Stimulated activated CD8-positive, alpha-beta memory T cell treated with anti-CD3 and anti-CD28 coated beads, Interleukin-4, amount 100 ng/mL, for 48 hours (primary cell): ENCODE measurements at places on chromosomes 5 and 9.

- peak; percentile 84 for DNase-seq
Measured at GRCh38 chr5:43007911-43008362, 32.2 kb downstream of the ANXA2R start.

DNA sequence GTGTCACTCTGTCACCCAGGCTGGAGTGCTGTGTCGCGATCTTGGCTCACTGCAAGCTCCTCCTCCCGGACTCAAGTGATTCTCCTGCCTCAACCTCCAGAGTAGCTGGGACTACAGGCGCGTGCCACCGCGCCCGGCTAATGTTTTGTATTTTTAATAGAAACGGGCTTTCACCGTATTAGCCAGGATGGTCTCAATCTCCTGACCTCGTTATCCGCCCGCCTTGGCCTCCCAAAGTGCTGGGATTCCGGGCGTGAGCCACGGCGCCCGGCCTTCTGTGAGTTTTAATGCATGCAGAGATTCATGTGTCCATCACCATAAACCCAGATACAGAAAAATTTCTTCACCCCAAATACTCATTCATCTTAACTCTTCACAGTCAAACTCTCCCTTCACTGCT, 1046.7 kb downstream of the CDH9 start:
- no peak for DNase-seq

DNA sequence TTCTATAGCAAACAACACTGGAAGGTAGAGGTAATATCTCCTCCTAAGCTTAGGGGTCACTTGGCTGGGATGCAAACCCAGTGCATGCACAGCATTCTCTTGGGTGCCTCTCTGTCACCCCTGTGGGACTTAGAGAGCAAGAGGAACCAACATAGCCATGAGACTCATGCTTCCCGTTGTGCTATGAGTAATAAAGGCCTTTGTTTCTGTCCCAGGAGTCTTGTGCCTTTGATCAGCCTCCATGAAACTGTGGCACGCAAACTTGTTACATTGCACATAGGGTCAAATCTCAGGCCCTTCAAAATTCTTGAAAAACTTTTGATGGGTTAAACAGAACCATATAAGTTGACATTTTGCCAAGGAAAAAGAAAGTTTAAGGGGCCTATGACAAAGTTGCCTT, 272.8 kb downstream of the TAF11L14 start:
- DNase-seq: no peak

DNA sequence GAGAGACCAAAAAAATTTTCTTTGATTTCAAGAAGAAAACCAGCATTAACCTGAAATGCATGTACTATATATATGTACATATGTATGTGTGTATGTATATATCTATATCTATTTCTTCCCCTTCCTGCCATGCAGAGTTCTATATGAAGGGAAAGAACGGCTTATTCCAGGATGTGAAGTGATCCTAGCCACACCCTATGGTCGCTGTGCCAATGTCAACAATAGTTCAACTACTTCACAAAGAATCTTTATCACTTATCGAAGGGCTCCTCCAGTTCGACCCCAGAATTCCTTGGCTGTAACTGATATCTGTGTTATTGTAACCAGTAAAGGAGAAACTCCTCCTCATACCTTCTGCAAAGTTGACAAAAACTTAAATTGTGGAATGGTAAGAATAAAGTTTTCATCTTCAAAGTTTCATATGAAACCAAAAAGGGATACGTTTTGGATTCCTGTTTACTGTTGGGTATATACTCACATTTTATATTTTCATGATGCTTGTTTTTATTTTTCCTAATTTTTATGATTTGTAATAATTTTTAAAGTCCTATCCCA, 56.2 kb downstream of the DENND4C start:
- DNase-seq: no peak

DNA sequence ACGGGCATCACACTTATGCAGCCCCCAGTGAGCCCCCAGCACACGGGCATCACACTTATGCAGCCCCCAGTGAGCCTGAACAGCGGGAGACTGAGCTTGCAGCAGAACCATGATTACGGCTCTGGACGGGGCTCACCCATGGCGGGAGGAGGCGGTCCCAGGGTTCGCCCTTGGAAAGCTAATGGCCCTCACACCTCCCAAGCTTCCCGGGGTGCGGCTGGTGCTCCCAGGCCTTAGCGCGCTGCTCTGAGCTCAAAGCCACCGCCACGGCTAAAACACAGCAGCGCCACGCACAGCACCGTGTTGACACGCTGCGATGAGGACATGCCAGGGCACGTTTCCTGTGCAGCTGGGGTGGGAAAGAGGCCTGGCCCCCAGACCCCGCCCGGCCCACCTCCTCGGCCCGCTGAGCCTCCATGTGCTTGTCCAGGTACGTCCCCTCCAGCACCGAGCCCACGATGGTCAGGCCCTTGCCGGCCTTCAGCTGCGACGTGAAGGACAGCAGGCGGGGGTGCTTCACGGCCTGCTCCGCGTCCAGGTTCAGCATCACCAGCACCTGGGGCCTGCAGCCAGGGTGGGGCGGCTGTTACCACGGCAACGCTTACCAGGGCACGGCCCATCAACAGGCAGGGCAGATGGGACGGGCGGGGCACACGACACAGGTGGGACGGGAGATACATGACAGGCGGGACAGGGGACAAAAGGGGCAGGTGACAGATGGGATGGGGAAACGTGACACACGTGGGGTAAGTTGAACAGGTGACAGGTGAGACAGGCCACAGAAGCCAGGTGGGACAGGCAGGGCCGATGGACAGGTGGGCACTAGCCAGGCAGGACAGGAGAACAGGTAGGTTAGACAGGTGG, 38.4 kb downstream of the SLC12A7 start:
- no peak for DNase-seq

DNA sequence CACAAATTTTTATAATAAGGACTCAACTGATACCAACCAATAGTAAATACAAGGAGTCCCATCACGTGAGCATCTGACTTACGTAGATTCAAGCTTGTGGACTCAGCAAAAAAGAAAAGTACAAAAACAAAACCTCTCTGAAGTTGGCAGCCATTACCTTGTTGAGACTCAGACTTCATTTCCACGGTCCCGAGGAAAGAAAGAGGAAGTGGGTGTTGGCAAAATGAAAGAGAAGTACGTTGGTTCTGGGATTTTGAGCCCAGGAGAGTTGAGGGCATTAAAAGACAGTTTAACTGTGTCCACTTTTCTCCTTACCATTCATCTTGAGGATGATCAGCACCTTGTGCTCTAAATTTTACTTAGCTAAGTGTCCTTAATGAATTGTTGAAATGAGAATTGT, 26.7 kb downstream of the NCBP1 start:
- no peak for DNase-seq

GRCh38 chr9:105191508-105192121, 52.8 kb upstream of the SLC44A1 start:
- no peak for DNase-seq

GRCh38 chr5:168364151-168364661, 72.8 kb downstream of the WWC1 start:
- no peak for DNase-seq

GRCh38 chr5:11897781-11898180, 6.5 kb downstream of the CTNND2 start:
- no peak for DNase-seq

DNA sequence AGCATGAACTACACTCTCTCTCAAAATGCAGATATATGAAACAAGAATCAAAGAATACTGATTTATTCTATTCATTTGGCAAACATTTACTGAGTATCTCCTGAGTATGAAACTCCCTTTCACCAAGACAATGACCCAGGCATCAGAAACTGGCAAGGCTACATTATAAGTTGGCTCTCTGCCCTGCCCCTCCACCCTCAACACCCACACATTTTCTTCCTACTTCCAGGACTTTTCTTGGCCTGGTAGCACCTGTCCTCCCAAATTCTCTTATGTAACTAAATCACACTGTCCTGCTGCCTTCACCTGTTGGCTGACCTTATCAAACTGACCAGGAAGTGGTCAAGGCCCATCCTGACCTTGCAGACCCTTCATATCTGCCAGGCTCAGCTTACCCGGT, 3.5 kb downstream of the RASEF start:
- DNase-seq: no peak

DNA sequence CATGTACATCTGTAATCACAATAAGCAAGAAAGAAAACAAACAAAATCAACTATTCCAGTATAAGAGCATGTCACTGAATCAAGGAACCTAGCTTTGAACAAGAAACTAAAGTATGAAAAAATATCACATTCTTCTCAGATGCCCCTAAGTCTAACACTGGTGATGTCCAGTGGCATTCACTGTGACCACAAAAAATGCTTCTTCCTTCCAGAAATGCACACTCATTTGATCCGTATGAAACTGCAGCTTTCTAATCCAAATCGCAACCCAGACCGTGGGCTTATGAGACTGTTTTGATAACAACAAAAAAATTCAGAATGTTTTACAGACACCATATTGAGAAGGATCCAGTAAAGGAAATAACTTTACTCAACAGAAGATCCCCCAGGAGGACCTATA, 320.1 kb upstream of the TARS1 start:
- no peak for DNase-seq

GRCh38 chr9:89690334-89690912, 85.6 kb downstream of the GADD45G start:
- no peak for DNase-seq

GRCh38 chr9:72360324-72360723, 4.7 kb downstream of the ZFAND5 start:
- no peak for DNase-seq
